Stimulated activated CD4-positive, alpha-beta T cell treated with anti-CD3 and anti-CD28 coated beads, TNF-alpha, amount 100 ng/mL, for 1 hour (primary cell): ENCODE measurements at places on chromosomes 3 and 15.

GRCh38 chr15:75864213-75865059 lies 21.2 kb downstream of the UBE2Q2 start:
- no peak for DNase-seq

DNA sequence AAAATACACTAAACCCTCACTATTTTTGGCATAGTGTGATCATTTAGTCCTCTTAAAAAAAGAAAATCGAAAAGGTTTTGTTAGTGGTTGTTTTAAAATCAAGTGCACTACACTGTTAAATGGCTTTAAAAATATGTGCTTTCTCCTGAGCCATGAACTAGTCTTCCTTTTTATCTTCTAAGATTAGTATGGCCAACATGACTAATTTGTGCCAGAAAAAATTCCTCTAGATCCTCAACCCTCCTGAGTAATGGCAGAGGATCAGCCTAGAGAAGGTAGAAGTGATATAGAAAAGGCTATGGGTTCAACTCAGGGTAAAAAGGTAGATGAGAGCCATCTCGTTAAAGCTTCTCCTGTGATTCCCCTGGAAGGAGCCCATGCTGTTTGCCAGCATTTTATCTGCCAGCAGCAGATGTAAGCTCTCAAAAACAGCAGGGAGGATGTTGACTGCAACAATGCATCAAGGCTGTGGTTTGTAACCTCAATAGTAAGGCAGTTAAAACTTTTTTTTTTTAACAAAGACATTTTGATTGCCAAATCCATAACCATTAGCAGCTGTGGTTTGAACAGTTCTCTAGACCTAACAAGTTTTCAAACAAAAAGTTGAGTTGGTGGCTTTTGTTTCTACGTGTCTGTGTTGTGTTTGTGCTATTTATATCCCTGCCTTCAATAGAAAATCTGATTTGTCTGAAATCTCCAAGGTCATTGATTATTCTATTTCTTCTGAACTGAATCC lies 30.2 kb upstream of the ZNF609 start:
- DNase-seq, result peak; percentile 6

GRCh38 chr3:71984843-71985613 lies 200.1 kb upstream of the PROK2 start:
- DNase-seq, result no peak

DNA sequence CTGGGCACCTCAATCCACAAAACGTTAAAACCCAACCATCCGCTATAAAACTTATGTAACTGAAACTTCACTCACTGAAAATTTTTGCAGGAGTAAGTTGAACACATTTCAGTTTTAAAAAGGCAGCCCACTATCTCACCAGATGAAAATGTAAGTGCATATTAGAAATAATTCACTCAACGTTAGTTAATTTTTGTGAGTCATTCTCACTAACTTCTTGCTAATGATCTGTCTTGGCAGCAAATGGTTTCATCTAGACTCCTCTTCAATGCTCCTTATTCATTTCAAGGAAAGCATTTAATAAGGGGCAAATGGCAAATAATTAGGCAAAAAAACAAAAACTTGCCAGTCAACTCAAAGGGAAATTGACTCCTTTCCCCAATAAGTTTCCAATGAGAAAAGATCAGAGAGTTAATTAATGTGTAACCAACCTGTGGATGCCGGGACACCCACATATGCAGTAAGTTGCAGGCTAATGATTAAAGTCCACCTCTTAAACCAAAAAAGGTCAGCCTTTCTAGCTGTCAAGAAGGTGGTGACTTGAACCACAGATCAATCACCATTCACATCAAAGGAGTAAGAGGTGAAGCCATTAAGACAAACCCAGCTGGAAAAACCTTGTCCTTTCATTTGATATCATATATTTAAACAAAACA lies 22.9 kb upstream of the PRICKLE2 start:
- DNase-seq, result no peak

- no peak for DNase-seq
These were observed 202.1 kb downstream of the GREM1 start for GRCh38 chr15:32919749-32920414.

DNA sequence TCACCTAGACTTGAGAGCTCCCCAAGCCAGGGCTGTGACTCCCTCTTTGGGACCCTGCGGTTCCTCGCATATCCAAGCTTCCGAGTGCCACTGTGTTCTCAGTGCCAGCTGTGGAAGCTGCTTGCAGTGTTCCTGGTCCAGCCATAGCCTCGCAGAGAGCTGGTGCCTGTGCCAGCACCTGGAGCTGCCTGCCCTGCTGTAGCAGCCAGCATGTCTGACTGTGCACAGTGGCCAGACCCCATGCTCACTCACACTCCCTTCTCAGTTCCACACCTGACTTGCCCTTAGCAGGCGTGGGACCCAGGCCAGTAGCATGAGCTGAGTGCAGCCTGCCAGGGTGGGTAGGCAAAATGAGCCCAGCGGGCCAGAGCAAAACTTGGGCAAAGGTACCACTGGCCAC lies 25.3 kb downstream of the LRRC49 start:
- DNase-seq, result no peak

GRCh38 chr3:120797857-120798256 lies 55.3 kb downstream of the GTF2E1 start:
- no peak for DNase-seq

DNA sequence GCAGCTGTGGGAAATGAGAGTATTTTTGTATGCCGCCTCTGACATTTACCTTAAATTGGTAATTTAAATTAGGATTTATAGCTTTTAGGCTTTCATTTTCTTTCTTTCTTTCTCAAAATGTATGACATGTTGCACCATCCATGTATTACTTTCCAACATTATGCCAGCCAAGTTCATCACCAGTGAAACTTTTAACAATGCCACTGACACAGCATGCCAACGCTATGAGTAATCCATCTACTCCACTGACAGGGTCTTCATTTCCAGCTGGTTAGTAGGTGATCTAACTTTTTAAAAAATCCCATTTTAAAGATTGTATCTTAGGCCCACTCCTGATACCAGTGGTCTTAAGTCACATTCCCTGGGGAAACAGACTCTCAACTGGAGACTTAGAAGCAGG lies 21.8 kb upstream of the CLDN16 start:
- DNase-seq, result no peak

DNA sequence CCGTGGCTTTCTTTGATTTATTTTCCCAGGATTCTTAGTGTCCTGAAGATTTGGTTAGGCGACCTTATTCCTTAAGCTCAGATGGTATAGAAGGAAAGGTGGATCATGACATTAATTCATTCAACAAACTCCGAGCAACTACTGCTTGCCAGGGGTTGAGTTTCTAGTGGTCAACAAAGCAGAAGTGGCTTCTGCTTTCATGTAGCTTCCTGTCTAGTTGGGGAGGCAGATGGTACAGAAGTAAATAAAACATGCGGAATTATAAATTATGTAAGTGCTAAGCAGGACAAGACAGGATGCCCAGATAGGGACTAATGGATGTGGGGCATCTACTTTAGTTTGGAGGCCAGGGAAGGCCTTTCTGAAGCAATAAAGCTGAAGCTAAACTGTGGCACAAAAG lies 15.6 kb downstream of the EEFSEC start:
- no peak for DNase-seq

DNA sequence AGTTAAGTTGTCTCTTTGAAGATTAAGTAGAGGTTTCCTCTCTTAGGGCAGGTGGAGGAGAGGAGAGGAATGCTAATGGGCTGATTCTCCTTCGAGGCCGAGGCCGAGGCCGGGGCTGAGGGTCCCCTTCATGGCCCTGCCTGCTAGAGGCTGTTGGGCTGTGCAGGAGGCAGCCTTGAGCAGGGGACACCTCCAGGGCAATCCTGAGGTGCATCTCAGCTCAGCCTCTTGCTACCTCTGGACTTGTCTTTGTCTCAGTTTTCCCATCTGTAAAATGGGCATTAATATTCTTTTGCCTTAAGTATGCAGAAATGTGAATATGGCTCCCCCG lies 97.7 kb upstream of the PRR20G start:
- no peak for DNase-seq

DNA sequence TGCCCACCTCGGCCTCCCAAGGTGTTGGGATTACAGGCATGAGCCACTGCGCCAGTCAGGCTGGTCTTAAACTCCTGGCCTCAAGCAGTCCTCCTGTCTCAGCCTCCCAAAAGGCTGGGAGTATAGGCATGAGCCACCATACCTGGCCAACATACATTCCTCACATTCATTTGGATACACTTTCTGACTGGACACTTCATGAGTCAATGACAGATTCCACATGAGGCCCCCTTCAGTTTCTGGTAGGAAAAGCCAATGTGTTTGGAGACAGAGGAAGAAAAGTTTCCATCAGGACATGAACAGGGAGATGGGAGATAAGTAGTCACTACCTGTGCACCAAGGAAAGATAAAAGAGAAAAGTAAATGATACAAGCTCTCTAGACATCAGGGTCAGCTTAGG lies 49.4 kb upstream of the GSK3B start:
- DNase-seq, result no peak

- no peak for DNase-seq
These were observed 129.3 kb downstream of the EEFSEC start for GRCh38 chr3:128282380-128283196.

DNA sequence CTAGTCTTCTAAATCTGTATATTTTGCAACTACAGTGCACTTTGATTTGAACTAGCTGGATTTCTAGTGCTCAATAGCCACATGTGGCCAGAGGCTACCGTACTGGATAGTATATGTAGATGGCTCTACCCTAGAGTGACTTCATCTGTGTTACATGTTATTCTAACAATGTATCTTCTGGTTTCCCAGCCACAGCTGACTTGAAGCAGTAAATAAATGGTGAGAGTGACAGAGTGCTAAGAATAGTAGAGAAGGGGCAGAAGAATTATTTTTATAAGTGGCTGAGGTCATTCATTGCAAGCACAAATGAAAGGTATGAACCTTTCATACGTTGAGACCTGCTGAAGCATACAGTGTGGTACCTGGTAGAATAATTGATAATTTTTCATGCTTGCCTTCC lies 30.9 kb downstream of the KAT2B start:
- no peak for DNase-seq

DNA sequence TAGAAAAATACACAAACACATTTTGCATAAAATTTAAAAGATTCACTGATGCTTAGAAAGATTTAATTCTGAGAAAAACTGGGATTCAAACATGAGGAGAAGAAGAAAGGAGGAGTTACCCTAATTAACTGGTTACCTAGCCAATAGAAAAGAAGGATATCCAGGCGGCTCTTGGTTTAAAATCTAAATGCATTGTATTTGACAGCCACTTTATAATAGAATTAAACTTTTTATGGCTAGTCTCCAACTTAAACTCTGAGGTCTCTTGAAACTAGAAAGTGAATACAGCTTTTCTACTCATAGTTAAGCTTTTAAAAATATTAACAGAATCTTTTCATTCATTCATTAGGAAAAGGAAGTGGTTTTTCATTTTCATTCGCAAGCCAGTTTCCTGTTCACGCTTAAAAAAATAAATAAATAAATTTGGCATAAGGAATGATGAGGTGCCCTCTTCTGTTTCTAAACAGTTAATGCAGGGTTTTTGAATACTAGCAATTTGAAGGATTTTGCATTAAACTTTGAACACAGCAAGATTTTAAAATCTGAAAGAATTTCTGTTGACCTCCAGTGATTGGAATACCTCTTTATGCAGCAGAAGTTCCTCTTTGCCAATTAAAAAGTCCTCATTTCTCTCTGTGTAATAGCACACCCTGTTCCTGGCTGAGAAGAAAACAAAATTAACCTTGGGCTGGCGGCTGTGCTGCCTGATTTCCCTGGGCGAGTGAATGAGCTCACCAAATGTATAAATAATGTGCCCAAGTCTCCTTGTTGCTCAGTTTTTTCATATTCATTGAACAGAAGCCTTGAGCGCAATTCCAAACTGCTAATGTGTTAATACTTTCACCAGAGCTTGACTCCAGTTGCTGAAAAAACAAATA lies 105.1 kb downstream of the ZMAT3 start:
- no peak for DNase-seq

DNA sequence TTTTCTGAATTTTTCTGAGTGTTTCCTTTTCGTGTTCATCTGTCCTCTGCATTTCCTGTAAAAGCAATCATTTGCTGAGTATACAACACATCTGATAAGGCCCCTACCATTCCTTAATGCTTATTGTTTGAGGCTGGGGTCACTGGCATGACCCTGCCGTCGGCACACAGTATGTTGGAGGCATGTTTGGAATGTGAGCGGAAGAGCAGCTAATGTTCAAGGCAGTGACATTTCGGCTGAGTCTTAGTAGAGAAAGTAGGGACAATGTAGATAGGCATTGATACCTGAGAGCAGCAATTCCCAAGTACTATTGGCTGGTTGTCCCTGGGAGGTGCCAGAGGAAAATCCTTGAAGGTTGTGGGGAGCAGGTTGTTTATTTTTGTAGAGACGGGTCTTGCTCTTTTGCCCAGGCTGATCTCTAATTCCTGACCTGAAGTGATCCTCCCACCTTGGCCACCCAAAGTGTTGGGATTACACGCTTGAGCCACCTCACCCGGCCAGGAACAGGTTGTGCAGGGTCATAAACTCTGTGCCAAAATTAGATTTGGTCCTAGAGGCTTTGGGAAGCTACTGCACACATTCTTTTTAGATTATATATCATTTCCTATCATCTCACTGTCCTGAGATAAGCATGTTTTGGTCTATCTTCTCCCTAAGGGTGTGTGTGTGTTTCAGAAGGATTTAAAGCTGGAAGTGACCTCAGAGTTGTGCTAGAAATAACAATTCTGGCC lies 13.5 kb downstream of the PTPN23 start:
- no peak for DNase-seq

DNA sequence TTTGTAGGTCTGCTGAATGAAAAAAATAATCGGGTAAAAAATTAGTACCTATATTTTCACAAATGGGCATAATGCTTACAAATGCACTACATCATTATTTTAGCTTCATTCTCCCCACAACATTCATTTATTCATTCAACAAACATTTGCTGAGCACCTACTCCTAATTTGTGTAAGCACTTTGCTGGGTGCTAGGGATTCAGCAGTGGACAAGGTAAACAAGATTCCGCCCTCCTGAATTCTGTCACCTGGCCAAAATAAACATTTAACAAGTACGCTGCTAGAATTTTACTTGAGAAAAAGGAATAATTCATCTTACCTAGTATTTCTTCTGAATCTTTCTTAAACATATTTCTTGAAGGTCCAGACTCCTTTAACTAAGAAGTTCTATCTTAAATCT lies 72.1 kb downstream of the TIGIT start:
- DNase-seq, result no peak

DNA sequence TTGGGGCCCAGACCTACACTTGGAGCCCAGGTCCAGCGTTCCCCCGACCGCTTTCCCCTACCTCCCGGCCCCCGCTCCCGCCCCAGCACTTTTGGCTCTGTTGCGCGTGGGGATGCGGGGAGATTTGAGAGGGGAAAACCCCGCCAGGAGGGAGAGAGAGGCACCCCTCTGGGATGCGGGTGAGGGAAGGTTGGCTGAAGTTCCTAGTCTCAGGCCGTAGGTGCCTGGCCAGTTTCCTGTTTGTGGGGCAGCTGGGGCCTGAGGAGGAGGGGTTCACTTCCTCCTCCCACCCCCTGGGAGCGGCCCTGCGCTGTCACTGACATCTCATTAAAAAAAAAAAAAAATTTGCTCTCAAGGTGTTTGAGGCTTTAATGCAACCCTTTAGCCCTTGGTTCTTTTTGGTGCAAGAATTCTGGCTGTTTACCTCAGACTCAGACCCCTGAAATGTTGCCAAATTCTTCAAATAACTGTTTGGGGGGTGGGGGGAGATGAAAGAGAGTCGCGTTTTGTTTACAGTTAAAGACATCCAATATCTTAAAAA lies 2.6 kb downstream of the FAM43A start:
- no peak for DNase-seq
